Left cardiac atrium (tissue), 4 donors: ENCODE measurements at places on chromosomes 16 and 17. TPM values are rescaled to one million over a fixed set of nuclear protein-coding genes. Genes with fewer than 3 reads are reported as not detected.

Gene ZNF385C
- 0.27 TPM for total RNA-seq

DNA sequence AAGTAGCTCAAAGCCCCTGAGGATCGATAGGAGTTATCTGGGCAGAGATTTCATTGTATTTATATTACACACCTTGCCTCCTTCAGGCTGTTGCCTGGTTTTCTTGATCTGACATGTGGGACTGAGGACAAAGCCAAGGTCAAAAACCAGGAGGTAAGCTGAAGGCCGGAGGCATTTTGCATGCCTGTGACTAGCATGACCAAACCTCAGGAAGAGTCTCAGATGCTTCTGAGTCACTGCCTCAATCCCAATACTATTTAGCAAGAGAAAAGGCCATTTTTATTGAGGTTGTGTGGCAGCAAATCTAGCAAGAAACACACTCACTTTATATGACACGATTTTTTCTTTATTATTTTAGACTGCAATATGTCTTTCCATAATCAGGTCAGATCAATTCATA is 968.1 kb downstream of the CDH11 start:
- no peak for DNase-seq

GRCh38 chr17:66190738-66191592 is 968 bp downstream of the CEP112 start:
- peak; percentile 25 for DNase-seq

Gene SGCA
- total RNA-seq: 96.3 TPM

Gene HLF
- 36.7 TPM for total RNA-seq

DNA sequence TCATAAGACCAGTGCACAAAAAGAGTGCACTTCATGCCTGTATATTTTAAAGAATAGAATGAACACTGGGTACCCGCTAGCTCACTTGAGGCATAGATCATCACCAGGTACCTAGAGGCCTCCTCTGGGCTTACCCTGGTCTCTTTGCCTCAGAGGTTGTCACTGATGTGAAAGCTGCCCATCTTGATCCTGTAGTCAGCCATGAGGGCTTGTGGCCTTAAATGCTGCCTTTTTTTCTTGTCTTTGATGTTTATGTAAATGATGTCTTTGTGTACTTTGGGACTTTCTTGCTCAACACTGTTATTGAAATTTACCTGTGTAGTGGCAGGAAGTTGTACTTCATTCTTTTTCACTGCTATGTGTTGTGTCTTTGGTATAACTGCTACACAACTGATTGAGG is 26.8 kb upstream of the SLC5A10 start:
- DNase-seq: no peak
